ENCODE measurements at places on chromosomes 5 and 9.

DNA sequence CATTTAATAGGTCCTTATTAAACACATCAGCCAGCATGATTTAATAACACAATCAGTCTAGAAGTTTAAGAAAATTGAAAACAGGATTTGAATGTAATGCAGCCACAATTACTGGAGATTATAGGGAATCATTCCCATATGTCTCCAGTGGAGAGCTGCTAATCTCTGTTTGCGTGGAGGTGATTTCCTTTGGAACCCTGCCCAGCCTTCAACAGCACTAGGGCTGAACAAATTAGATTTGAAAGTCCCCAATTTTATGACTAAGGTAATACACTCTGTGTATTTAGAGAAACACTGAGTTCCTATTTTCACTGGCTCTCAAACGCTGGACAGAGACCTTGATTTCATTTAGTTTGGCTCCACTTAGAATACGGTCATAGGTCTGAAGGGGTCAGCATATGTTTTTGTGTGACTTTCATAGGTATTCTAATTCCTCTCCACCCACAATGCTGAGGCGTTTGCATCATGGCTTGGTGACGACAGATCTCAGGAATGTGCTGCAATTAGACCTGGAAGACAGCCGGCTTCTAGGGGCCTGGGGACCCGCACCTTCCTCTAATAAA lies 508.3 kb downstream of the EBF1 start:
- DNase-seq = no peak

GRCh38 chr5:99747342-99747741 lies 787.8 kb upstream of the FAM174A start:
- DNase-seq = no peak

GRCh38 chr5:115594128-115595047 lies 7.9 kb downstream of the TICAM2 start:
- no peak for DNase-seq

DNA sequence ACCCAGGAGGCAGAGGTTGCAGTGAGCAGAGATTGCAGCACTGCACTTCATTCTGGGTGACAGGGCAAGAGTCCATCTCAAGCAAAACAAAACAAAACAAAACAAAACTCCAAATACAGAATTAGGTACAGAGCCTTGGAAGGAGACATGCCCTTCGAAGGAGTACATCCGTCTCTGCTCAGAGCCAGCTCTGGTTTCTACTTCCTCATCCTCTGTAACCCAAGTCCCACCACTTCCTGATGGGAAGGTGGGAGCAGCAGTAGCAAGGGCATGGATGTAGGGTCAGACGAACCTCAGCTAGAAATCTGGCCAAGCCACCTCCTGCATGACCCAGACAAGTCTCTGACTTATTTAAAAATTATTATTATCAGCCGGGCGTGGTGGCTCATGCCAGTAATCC lies 16.5 kb upstream of the STXBP1 start:
- no peak for DNase-seq

GRCh38 chr5:111173476-111173875 lies 50.7 kb upstream of the CAMK4 start:
- DNase-seq = no peak

- no peak for DNase-seq
Observed at GRCh38 chr5:9338796-9339195, 207.1 kb downstream of the SEMA5A start.

DNA sequence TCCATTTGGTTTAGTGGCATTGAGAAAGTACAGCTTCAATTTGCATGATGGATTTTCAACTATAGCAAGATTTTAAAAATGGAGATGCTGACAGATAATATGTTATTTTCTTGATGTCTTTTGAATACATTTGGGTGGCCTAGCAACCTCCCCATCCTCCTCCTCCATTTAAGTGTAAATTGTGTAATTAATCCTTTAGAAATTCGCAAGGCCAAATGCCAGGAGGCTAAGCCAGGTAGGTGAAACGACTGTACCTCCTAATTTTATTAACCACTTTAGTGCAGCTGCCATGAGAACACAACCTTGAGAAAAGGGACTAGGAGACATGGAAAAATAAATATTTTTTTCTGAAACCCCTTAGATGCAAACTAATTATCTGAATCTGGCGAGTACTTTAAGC lies 248.8 kb downstream of the MRPS30 start:
- DNase-seq = no peak

Data from trophoblast cell (in vitro differentiated cells and primary cell).